ENCODE measurements at places on chromosomes 1 and 21.

GRCh38 chr1:228215663-228216116, 7.8 kb downstream of the OBSCN start:
- DNase-seq: no peak

DNA sequence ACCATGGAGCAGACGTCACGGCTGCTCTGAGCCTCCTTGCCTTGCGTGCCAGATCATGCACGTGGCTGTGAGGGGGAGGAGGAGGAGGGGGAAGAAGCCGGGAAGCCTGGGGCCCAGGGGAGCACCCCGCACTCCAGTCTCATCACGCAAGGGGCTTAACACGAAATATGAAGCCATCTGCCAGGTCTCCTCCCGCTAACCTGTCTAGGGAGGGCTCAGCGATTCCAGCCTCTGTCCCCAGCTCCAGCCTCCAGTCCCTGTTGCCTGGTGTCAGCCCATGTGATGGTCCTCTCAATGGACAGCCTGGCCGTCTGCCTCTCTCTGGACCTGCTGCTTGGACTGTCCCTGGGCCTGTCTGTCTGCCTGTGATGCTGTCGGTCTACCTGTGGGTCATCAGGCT, 22.5 kb upstream of the C1QA start:
- no peak for DNase-seq

DNA sequence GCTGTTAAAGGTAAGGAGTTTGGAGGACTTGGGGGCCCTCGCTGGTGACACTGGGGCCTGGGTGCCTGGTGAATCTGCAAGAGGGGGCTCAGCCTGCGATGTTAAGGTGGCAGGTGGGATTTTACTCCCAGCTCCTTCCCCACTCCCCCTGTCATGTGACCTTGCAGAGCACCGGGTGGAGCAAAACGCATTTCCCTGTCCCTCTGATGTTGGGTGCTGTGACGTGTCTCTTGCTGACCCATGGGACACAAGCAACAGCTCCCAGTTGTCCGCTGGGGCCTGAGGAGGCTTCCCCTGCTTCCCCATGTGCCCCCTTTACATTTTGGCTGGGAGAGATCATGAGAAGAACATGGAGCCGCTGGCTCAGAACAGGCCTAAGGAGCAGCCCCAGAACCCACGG, 319.0 kb downstream of the MATN1 start:
- DNase-seq: no peak

DNA sequence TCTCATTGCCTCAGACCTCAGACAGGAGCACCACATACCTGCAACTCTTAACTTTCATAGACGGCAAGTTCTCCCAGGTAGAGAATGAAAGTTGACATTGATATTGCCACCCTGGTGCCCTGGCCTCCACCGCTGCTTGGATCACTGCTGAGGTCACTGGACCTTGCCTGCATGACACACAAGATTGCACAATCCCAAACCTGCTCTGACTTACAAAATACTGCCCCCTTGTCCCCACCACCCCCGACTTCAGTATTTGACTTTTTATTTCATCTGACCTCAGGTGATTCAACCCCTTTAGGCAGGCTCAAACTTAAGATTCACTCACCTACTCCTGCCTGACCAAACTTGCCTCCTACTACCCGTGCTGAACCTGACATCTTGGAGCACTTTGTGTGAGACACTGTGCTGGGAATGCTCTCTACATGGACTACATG, 43.1 kb upstream of the S1PR1 start:
- DNase-seq: no peak

GRCh38 chr21:34579411-34579810, 35.5 kb downstream of the RCAN1 start:
- DNase-seq: no peak

DNA sequence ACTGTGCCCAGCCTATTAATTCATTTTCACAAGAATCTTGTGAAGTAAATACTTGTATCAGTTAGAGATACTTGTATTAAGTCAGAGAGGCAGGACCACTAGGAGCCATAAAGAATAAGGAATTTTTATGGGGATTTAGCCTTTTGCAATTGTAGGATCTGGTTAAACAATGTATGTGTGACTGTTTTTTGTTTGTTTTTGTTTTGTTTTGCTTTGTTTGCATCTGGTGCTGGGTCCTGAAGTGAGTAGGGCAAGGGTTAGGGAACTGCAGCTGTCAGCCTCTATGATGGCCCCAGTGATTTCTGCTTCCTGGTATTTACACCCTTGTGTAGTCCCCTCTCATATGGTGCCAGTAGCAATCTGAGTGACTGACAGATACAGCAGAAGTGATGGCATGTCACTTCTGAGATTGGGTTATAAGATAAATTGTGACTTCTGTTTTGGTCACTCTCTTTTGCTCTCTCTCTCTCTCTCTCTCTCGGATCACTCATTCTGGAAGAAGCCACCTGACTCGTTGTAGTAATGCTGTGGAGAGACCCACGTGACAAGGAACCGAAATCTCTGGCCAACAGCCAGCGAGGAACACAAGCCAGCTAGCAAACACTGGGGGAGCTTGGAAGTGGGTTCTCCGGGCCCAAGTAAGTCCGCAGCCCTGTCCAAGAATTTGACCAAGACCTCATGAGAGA, 96.2 kb upstream of the MARK1 start:
- DNase-seq: no peak

GRCh38 chr1:214670098-214670497, 67.1 kb downstream of the CENPF start:
- DNase-seq: no peak

DNA sequence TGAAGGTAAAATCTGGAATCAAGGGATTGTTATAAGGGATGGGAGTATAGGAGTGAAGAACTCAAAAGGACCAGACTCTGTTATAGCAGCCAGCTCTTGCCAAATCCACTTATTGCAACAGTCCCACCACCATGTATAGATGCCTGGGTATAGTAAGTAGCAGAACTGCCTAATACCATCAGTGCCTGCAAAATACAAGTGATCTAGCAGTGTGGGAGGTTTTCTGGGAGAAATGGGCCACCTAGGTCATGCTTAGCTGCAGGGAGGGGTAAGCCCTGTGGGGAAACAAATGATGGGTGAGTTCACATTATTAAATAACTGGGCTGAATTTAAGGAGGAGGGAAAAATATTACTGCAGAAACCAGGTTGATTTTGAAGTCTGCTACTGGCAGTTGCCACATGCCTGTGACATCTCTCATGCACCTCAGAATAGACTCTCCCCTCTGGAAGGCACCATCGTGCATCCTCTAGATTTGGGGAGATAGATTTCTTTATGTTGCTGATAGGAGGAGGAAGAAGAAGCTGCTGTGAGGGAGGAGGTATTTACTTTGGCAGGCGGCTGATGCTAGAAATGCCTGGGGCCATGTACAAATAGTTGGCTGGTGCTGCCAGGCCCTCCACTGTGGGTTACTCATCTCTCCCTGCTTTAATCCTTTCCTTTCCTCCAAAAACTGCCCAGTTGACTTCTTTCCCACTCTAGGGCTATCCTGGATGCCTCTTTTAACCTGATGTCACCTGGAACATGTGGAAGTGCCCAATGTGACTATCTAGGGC, 27.5 kb downstream of the HLX start:
- DNase-seq: no peak

GRCh38 chr1:220787069-220787619, 431 bp downstream of the MTARC1 start:
- peak; percentile 87 for DNase-seq

- DNase-seq: no peak
Measured at GRCh38 chr1:69263921-69264391, 303.8 kb upstream of the LRRC7 start.

GRCh38 chr1:2887941-2888855, 86.7 kb upstream of the TTC34 start:
- no peak for DNase-seq

DNA sequence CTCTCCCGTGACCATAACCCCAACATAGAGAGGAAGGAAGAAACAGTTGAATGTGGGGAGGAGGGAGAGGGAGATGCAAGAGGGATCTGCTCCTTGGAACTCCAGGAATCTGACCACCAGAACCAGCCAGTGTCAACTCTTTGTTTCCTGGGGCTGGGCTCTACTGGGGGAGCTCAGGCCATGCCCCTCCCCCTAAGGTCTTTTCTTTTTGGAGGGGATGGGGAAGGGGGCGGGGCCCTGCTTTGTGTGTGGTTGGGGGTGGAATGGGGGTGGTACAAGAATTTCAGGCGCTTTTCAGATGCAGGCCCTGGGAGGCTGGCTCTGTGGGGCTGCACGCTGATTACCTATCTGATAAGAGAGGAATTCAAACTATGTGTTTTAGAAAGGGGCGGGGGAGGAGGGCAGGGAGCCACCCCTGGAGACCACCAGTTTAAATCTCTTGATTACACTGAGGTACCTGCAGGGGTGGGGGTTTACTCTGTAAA, 8.3 kb downstream of the LIN28A start:
- no peak for DNase-seq

DNA sequence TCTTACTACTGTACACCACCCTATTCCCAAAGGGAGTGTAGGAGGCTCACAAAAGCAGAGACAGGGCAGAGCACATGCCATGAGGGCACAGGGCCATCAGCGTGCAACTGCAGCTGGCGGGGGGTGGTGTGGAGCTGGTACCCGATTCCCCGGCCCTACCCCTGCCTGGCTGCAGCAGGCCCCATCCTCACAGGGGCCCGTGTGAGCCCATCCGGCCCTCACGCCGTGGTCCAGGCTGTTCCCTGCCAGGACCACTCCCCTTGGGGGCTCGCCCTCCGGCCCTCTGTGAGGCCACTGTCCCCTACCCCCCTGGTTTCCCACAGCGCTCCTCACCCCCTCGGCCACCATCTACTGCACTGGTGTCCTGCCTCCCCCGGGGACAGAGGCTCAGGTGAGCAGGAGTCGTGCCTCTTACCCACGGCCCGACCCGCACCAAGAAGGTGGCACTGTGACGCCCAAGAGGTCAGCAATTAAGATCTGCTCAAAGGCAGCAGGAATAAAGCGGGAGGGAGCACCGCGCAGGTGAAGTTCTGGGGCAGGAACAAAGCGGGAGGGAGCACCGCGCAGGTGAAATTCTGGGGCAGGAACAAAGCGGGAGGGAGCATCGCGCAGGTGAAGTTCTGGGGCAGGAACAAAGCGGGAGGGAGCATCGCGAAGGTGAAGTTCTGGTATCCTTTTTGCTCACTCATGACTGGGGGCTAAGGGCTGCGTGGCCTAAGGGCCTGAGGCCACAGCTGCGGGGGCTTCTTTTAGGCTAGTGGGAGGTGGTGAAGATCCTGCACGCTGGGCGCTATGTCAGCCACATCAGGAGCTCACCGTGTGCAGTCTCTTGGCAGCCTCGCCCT, 3.9 kb downstream of the POFUT2 start:
- no peak for DNase-seq

DNA sequence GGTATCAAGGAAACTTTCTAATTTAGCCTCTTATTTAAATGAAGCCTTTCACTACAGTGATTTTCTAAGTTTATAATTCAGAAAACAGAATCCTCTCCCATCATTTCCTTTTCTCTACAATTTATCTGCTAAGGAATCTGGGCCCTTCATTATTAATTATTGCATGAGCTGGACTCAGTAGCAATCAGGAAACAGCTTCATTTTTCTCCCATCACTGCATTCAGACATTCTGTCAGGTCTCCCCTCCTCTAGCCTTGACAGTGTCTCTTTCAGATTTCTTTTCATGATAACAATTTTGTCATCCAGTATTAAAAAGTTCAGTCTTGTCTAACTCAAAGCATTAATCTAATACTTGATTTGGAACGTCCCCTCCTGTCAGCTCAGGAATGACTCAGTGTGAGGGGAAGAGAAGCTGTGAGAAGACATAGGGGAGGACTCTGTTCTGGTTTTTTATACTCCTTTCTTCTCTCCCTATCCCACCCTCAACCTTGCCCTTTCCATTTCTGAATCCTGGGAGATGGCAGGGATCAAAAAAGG, 28.1 kb downstream of the SLC44A5 start:
- no peak for DNase-seq

DNA sequence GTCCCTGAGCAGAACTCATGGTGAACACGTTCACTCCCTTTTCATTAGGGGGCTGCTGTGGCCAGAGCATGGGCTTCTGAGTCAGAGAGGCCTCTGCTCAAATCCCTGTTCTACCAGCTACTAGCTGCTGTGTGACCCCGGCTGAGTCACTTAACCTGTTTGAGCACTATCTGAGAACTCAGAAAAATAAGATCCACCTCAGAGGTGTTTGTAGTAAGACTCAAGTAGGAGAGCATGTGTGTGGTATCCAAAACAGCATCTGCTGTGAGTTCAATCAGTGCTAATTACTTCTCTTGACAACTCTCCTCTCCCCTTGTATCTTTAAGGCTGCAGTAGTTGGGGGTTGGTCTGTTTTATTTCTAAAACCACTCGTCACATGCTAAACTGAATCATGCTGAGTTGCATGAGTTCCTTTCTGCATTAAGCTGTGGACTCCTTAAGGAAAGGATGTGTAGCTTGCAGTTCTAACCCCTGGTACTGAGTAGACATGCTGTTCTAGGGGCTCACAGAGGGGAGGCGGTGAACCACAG, 39.7 kb upstream of the JUN start:
- DNase-seq: no peak

GRCh38 chr1:45669859-45670655, 16.3 kb downstream of the GPBP1L1 start:
- DNase-seq: no peak

DNA sequence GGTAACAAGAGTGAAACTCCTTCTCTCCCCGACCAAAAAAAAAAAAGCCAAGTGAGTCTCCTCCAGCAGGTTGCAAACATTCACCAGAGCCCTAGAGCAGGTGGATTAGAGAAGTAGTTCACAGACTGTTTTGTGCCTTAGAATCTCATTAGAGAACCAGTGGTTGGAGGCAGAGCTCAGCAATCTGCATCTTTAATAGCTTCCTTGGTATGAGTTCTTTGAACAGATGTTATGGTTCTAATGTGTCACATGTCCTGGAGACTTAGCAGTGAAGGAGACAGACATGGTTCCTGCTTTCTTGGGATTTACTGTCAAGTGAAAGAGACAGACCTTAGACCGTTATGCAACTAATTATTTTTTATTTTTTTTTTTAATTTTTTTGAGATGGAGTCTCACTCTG, 26.8 kb downstream of the SESN2 start:
- no peak for DNase-seq

GRCh38 chr1:241582921-241583321, 50.7 kb downstream of the KMO start:
- no peak for DNase-seq

DNA sequence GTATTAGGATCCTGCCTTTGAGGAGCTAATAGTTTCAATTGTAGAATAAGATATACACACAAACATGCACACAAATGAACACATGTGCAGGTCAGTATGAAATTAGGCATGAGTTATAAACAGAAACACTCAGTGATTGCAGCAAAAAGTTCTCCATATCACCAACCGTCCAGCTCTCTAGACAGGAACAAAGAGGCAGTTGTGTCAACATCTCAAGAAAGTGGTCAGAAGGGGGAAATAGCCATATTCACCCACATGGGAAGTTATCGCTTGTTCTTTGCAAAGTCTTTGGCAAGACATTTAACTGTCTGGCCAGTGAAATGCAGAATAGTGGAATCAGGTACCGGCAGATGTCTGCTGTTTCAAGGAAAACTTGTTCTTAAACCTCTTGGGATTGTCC, 29.4 kb upstream of the PIGC start:
- DNase-seq: no peak

GRCh38 chr1:92081031-92081430, 886 bp downstream of the BTBD8 start:
- DNase-seq: no peak

- DNase-seq: peak; percentile 34
Measured at GRCh38 chr1:89633800-89634625, 1.1 kb downstream of the LRRC8C start.

- peak; percentile 31 for DNase-seq
Measured at GRCh38 chr1:244603498-244603897, 49.4 kb upstream of the DESI2 start.

GRCh38 chr1:168127503-168127902, 9.2 kb downstream of the GPR161 start:
- no peak for DNase-seq

- DNase-seq: peak; percentile 64
Measured at GRCh38 chr1:26541816-26542711, 12.5 kb downstream of the RPS6KA1 start.

All from left lung (tissue), 14 donors.